BE2C (cell line): ENCODE measurements at places on chromosomes 1 and 21.

DNA sequence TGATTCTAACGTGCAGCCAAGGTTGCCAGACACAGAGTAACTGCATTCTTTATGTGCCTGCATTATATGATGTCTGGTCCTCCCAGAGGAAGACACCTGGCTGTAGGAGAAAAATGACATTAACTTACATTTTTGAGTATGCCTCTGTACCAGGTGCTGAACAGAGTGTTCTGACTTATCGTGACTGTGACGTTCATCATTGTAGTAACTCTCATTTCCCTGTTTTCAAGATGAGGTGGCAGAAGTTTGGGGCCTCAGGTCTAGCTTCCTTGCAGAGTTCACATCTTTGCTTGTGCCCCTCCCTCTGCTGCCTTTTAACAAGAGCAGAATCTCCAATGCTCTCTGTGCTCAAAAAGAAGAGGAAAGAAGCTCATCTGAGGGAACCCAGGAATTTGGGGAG, 488.0 kb downstream of the AJAP1 start:
- no peak for DNase-seq

DNA sequence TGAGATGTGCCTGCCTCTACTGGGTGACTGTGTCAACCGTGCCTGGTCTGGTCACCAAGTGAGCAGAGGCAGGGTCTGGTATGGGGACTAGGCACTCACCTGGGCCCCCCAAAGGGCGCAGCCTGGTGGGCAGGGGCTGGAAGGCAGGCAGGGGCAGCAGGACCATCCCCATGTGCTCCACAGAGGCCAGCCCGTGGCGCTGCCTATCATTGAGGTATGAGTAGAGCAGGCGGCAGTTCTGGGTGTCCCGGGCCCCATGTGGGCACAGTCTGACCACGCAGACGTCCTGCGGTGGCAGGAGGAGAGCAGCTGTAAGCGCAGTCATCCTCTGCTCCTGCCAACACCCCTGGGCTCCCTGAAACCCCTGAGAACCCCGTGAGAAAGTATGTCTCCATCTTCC, 23.7 kb downstream of the SPOCD1 start:
- no peak for DNase-seq

GRCh38 chr1:18569811-18570545, 60.7 kb upstream of the PAX7 start:
- no peak for DNase-seq

DNA sequence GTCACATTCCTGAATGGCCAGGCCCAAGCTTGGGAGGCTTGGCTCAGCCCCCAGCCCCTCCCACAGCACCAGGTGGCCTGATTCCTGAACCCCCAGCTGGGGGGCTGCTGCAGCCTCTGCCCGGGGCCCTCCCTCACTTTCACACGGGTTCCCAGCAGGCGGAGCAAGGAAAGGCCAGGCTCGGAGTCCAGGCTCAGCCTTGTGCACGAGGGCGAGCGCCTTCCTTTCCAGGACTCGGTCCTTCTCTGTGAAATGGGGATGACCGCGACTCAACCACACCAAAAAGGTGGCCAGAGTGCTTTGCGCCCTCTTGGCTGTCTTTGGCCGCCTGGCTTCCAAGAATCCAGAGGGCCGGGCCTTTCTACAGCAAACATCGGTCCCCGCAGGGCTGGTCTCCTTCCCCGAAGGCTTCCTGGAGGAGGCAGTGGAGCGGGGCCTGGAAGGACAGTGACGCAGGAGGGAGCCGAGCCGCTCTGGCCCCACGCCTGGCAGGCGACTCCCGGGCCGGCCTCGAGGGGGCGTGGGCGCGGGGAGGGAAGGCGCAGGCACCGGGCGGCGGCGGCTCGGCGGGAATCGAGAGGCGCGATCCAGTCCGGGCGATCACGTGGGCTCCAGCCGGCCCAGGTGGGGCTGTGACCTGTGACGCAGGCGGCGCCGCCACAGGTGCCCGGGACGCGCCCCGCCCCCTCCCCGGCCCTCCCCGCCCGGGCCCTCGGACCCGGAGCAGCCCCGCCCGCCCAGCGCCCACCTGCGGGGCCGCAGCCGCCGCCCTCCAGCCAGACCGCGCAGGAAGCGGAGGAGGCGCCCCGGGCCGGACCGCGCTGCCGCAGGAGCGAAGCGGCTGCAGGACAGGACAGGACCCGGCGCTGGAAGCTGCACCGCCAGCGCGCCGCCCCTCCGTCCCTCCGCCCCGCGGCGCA, at the start of gene ARHGEF16:
ARHGEF16 (plus strand) TSS at position 775 of the 920 bp plus-strand sequence. CDS start 8,420 bp downstream, outside the sequence.
- DNase-seq, result peak; percentile 59

- no peak for DNase-seq
Observed at GRCh38 chr1:245113649-245114048, 41.1 kb upstream of the KIF26B start.

DNA sequence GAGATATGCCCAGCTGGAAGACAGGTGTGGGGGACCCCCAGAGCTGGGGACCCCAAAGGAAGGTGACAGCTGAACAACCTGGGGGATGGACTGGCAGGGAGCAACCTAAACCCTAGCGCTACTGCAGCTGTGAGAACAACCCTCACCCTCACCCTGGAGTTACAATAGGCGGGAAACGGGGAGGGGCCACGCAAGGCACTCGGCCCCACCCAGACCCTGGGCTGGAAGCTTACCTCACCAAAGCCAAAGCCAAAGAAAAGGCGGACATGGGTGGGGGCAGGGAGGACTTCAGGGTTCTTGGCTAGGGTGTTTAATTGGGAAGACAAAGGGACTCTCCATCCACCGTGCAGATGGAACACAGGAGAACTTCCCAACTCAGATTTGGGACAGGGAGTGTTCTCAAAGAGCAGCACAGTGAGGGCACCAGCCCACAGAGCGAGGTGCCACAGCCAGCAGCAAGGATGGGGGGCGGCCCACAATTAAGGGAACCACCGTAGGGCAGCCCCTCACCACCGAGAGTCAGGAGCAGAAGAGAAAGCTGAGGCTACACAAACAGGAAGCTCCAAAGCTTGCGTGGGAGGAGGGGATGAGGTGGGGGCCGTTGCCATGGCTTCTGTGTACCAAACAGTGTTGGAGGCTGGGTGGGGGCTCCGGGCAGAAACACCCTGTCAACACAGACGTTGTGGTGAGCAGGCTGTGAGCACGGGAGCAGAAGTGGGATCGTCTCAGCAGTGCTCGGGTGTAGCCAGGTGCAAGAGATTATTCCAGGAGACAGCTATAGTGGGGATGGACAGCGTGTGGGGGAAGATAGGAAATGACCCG, 1.9 kb downstream of the TAGLN2 start:
- peak; percentile 58 for DNase-seq

GRCh38 chr1:71461416-71461815, 380.6 kb upstream of the ZRANB2 start:
- DNase-seq, result no peak

DNA sequence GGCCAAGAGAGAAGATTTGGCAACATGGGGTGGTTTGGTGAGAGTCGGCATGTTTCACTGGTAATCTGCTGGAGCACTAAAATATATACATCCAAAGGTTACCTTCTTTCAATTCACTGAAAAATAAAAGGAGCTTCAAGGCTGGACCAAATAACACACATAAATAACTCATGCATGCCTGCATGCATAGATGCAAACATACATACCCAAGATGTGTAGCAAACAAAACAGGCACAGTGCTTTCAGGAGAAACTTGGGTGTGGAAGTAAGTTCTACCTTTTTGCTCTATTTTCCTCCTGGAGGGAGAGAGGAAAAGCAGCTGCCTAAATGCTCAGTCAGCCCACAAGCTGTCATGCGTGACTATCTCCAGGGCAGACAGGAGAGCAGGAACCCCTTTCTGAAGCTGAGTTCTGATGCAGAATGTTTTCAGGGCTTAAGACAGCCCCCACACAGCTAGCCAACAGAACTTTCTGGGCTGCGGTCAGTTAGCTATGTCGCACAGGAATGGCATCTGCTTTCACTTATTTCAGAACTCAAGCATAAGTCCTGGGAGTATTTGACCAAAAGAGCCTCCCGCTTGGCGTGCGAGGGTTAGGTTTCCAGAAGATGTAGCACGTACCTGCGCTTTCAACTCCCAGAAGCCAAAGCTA, 166.2 kb downstream of the TOMM20 start:
- DNase-seq, result peak; percentile 67

DNA sequence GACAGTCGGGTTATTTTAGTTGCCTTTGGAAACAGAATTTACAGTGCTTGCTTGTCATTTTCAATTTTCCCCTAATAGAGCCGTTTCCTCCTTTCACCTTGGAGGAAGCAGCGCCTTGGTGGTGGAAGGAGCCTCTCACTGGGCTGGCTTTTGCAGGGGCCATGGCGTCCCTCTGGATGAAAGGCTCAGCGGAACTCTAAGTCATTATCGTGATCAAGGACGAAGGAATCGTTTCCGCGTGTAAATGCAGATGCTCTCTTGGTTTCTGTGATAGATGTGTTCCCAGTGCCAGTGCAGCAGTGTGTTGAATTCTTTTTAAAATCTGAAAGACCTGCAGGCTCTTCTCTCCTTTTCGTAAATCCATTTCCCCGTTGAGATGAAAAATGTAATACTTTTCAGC, 126.2 kb upstream of the LMO4 start:
- no peak for DNase-seq

GRCh38 chr1:87338566-87338965, 9.9 kb downstream of the LMO4 start:
- DNase-seq, result no peak

- no peak for DNase-seq
Observed at GRCh38 chr1:76957961-76958360, 90.7 kb downstream of the ST6GALNAC5 start.

- DNase-seq, result no peak
Observed at GRCh38 chr21:15275615-15276235, 210.9 kb upstream of the NRIP1 start.

GRCh38 chr1:87743256-87743655, 414.6 kb downstream of the LMO4 start:
- DNase-seq, result no peak

- DNase-seq, result peak; percentile 49
Observed at GRCh38 chr1:224683936-224684335, 67.8 kb downstream of the CNIH3 start.

DNA sequence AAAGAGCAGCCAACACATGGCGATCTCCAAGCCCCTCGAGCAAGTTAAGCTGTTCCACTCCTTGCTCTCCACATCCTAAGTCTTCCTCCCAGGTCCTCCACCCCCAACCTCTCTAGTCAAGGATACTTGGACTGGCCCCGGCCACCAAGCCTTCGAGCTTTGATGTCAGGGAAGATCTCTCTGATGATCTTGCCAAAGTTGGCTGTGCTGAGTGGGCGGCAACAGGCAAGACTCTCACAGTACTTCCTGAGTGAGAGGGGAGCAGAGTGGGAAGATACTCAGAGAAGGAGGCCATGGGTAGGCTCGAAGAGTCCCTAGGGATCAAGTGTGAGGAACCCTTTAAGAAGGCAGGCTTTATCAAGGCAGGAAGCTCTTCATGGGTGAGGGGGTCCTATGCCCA, 2.8 kb downstream of the RFX5 start:
- no peak for DNase-seq

GRCh38 chr1:172944931-172945330, 105.8 kb downstream of the TNFSF18 start:
- DNase-seq, result no peak

- DNase-seq, result no peak
Observed at GRCh38 chr1:156263288-156263655, 15.4 kb upstream of the PAQR6 start.
